Gastrocnemius medialis (tissue), 4 donors: ENCODE measurements at places on chromosomes 2 and 18. TPM values are rescaled to one million over a fixed set of nuclear protein-coding genes. Genes with fewer than 3 reads are reported as not detected.

DNA sequence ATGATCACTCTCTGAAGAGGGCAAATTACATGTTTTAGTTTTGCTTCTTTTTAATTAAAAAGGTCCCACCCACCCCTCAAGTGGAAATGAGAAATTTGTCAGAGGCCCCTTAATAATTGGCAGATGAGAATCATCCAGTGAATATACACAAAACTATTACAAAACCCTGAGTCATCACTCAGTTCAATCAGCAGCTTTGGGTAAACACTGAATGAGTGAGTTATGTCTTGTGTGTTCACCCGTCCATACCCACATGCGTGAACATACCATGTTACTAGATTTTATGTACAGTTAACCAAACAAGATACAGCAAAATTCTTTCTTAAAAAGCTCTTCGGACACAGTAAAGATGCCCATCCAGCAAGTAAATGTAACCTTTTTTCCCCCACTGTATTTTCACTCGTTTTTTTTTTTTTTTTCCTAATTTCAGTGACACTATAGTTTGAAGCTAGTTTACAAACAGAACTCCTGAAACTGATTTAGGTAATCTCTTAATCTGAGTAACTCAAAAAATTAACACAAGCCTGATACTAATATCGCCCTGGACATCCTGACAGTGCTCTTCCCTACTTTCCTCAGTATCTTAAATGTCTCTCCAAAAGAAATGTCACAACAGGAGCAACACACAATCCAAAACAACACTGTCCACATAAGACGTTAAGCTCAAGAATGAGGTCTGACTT lies 1.4 kb downstream of the PSME4 start:
- no peaks in the 10 kb centered on the region for H3K27me3 ChIP-seq
- H3K4me1 ChIP-seq = peaks cover 29% of the 10 kb centered on the region
- H3K4me3 ChIP-seq = peak overlapping the region; percentile 68
- peak overlapping the region; percentile 96 for H3K27ac ChIP-seq

DNA sequence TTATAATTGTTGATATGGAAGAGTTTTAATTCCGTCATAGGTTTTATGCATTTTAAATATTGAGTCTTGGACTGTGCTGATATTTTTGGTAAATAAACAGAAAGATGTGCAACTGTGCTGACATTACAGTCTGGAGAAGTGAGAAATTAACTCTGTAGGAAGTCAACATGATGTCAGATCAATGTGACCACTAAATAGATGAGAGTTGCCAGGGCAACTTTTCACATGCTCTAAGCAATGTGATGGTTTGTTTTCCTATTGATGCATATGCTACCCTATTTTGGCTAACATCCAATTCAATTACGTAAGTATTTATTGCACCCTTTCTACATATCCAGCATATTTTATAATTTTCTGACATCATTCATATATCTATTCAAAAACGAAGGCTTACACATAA lies 1109.3 kb downstream of the TSN start:
- DNase-seq = no peak
- no peaks in the 10 kb centered on the region for H3K36me3 ChIP-seq
- H3K4me3 ChIP-seq = no peak overlapping the region
- H3K4me1 ChIP-seq = no peaks in the 10 kb centered on the region
- no peaks in the 10 kb centered on the region for H3K27me3 ChIP-seq

- no peak overlapping the region for H3K4me3 ChIP-seq
- no peak for DNase-seq
- H3K27ac ChIP-seq = no peak overlapping the region
These were observed 110.9 kb downstream of the GLI2 start for GRCh38 chr2:120846406-120847095.

- H3K4me1 ChIP-seq = peaks cover 58% of the 10 kb centered on the region
- no peak for DNase-seq
These were observed 31.6 kb upstream of the CASP10 start for GRCh38 chr2:201151127-201151981.

GRCh38 chr18:48043166-48043565 lies 112.7 kb upstream of the SMAD2 start:
- no peaks in the 10 kb centered on the region for H3K36me3 ChIP-seq
- H3K4me1 ChIP-seq = no peaks in the 10 kb centered on the region
- H3K27me3 ChIP-seq = no peaks in the 10 kb centered on the region
- no peak for DNase-seq
- H3K4me3 ChIP-seq = no peak overlapping the region

The C2orf78 gene
- total RNA-seq = not detected

DNA sequence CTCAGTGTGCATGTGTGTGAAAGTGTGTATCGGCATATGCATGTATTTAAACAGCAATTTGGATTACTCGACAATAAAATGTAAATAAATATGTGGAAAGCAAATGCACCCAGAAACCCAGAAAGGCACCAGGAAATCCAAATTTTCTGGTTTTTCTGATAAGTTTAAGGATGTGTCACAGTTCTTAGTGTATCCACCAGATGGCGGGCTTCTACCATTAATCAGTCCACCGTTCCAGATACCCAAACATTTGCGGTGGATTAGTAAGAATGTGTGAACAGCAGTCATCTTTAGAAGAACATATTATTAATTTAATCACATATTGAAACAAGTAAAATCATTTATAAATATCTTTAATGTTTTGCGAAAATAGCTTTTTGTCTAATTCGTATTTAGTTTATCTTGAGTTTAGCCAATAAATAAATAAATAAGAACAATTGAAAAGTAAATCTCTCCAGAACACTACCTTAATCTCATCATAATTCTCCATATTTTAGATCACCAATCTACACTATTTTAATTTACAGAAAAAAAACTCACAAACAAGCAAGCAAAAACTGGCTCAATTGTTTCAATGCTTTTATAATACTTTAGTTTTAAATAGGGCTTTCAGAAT lies 298.9 kb downstream of the DSEL start:
- DNase-seq = no peak
- no peak overlapping the region for H3K4me3 ChIP-seq
- no peak overlapping the region for H3K27ac ChIP-seq

The GPR155 gene
- total RNA-seq = 7.1 TPM

DNA sequence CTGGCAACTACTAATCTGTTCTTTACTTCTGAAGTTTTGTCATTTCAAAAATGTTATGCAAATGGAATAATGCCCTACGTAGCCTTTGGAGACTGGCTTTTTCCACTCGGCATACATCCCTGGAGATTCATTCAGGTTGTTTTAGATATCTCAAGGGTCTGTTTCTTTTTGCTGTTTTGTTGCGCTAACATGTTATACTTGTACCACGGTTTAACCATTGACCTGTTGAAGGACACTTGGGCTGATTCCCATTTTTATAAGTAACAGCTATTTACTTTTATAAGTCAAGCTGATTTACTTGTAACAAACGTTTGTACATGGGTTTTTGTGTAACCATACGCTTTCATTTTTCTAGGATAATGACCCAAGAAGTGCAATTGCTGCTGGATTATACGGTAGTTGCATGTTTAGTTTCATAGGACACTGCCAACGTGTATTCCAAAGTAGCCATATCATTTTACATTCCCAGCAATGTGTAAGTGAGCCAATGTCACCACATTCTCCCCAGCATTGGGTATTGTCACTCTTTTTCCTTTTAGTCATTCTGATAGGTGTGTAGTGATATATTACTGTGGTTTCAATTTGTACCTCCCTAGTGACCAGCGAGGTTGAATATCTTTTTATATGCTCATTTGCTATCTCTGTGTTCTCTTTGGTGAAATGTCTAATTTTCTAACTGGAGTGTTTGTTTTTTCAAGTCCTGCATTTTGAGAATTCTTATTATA lies 36.5 kb upstream of the STAT4 start:
- H3K4me3 ChIP-seq = no peak overlapping the region
- no peak overlapping the region for H3K27ac ChIP-seq
- no peaks in the 10 kb centered on the region for H3K27me3 ChIP-seq
- no peaks in the 10 kb centered on the region for H3K4me1 ChIP-seq
- DNase-seq = no peak
- no peaks in the 10 kb centered on the region for H3K36me3 ChIP-seq

- H3K4me1 ChIP-seq = no peaks in the 10 kb centered on the region
- no peak overlapping the region for H3K27ac ChIP-seq
- peaks cover 5% of the 10 kb centered on the region for H3K27me3 ChIP-seq
- no peaks in the 10 kb centered on the region for H3K36me3 ChIP-seq
- DNase-seq = no peak
- no peak overlapping the region for H3K4me3 ChIP-seq
These were observed 125.3 kb downstream of the TWIST2 start for GRCh38 chr2:238973038-238973739.

The EIF4E2 gene
- 111 TPM for total RNA-seq

GRCh38 chr2:98492441-98492840 lies 47.8 kb downstream of the INPP4A start:
- no peak for DNase-seq
- no peaks in the 10 kb centered on the region for H3K36me3 ChIP-seq
- no peak overlapping the region for H3K27ac ChIP-seq
- H3K4me1 ChIP-seq = peaks cover 48% of the 10 kb centered on the region
- no peak overlapping the region for H3K4me3 ChIP-seq
- no peaks in the 10 kb centered on the region for H3K27me3 ChIP-seq

- H3K4me3 ChIP-seq = no peak overlapping the region
- no peak overlapping the region for H3K27ac ChIP-seq
- no peaks in the 10 kb centered on the region for H3K36me3 ChIP-seq
- DNase-seq = no peak
- H3K27me3 ChIP-seq = peaks cover 3% of the 10 kb centered on the region
These were observed 22.8 kb downstream of the SGPP2 start for GRCh38 chr2:222447131-222447530.

DNA sequence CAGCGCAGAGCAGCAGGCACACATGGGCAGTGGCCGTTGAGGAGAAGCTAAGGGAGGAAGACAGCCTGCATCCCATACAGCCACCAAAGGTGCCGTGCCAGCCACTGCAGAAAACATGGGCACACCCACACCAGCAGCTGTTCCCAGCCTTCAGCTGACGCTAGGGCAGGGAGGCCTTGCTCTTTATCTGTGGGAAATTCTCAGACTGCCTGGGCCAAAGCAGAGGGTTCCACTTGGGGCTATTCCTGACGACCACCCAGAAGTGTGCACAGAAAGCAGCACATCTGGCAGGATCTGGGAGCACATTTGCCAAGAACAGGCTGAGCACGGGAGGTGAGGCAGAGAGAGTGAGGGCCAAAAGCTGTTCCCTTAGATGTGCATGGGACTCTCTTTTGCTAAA lies 101.3 kb upstream of the SOX11 start:
- H3K4me3 ChIP-seq = no peak overlapping the region
- H3K4me1 ChIP-seq = no peaks in the 10 kb centered on the region
- no peaks in the 10 kb centered on the region for H3K36me3 ChIP-seq

The ANKRD30BL gene
- total RNA-seq = not detected

DNA sequence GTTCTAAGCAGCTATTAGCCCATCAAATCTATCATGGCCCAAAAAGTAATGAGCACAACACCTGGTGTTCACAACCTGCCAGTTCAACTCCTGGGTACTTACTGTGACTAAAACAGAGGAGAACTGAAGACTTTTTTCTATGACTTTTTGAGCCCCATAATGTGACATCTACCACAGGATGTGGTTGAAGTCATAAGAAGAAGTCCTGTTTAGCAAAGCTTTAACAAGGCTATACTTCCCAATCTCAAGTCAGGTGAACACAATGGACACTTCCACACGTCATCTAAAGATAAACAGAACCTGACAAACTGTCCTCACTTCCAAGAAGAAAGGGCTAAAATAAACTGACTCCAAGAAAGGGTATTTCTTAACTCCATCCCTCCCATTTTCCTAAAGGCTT lies 138.8 kb downstream of the ATAD2B start:
- peaks cover 5% of the 10 kb centered on the region for H3K4me1 ChIP-seq
- peaks cover 10% of the 10 kb centered on the region for H3K36me3 ChIP-seq
- H3K4me3 ChIP-seq = no peak overlapping the region
- no peaks in the 10 kb centered on the region for H3K27me3 ChIP-seq

DNA sequence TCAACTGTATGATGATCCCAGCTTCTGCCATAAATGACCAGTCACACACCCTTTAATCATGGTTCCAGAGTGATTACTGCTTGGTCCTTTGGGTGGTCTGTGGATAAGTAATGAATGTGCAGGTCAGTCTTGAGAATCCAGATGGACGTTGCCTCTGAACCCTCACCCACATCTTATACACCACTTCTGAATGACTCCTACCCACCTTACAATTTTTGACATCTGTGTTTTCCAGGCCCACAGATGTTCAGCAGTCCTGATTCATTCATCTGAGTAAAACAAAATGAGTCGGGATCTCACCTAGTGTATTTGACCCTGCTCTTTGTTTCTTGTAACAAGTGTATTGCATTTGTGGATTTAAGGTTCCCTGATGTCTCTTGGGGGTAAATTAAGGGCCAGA lies 194.1 kb upstream of the CCDC68 start:
- DNase-seq = no peak
- no peaks in the 10 kb centered on the region for H3K27me3 ChIP-seq
- no peak overlapping the region for H3K27ac ChIP-seq
- H3K4me1 ChIP-seq = no peaks in the 10 kb centered on the region
- H3K4me3 ChIP-seq = no peak overlapping the region

The ASB18 gene
- total RNA-seq = not detected

- H3K4me3 ChIP-seq = no peak overlapping the region
- no peaks in the 10 kb centered on the region for H3K27me3 ChIP-seq
These were observed 252.8 kb downstream of the MREG start for GRCh38 chr2:215760557-215760956.

DNA sequence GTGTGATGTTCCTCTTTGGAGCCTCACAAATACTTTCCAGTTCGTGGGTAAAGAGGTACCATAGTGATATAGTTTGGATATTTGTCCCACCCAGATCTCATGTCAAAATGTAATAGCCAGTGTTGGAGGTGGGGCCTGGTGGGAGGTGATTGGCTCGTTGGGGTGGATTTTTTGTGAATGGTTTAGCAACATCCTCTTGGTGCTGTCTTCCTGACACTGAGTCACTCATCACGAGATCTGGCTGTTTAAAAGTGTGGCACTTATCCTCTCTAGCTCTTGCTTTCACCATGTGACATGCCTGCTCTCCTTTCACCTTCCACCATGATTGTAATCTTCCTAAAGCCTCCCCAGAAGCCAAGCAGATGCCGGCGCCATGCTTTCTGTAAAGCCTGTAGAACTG lies 3.0 kb upstream of the CCDC93 start:
- H3K4me1 ChIP-seq = peaks cover 10% of the 10 kb centered on the region
- no peaks in the 10 kb centered on the region for H3K36me3 ChIP-seq
- no peaks in the 10 kb centered on the region for H3K27me3 ChIP-seq
- H3K27ac ChIP-seq = no peak overlapping the region

DNA sequence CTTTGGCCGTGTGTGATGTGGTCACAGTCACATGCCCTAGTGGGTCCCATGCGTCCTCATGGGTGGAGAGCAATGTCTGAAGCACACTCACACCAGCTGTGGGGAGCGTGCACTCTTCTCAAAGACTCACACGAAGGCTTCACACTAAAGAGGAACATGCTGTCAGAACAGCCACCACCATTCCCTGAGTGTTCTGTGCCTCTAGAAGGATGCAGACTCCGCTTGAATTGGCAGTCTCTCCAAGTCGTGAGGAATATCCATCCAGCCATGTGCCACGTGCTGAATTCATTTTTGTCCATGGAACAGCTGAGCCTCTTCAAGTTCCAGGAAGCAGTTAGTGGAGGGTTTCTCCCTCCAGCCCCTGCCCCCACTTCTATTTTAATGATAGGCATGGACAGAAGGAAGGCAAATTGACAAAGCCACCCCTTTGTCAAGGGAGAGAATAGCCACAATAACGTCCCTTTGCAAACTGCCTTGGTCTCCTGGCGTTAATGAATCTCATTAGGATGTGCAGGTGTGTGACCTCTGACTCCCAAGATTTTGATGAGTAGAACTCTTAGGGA lies 464.3 kb upstream of the ID2 start:
- no peak overlapping the region for H3K4me3 ChIP-seq
- no peaks in the 10 kb centered on the region for H3K27me3 ChIP-seq
- DNase-seq = no peak
- no peak overlapping the region for H3K27ac ChIP-seq
- H3K36me3 ChIP-seq = no peaks in the 10 kb centered on the region

- H3K27ac ChIP-seq = no peak overlapping the region
- H3K4me3 ChIP-seq = no peak overlapping the region
- no peaks in the 10 kb centered on the region for H3K4me1 ChIP-seq
These were observed 135.9 kb upstream of the ARL4C start for GRCh38 chr2:234632527-234633391.
